DMS79 (cell line): ENCODE measurements at places on chromosomes 2 and 18.

- no peak for DNase-seq
Observed at GRCh38 chr2:58645017-58645416, 403.9 kb upstream of the FANCL start.

- no peak for DNase-seq
Observed at GRCh38 chr2:192697880-192698279, 503.1 kb upstream of the TMEFF2 start.

DNA sequence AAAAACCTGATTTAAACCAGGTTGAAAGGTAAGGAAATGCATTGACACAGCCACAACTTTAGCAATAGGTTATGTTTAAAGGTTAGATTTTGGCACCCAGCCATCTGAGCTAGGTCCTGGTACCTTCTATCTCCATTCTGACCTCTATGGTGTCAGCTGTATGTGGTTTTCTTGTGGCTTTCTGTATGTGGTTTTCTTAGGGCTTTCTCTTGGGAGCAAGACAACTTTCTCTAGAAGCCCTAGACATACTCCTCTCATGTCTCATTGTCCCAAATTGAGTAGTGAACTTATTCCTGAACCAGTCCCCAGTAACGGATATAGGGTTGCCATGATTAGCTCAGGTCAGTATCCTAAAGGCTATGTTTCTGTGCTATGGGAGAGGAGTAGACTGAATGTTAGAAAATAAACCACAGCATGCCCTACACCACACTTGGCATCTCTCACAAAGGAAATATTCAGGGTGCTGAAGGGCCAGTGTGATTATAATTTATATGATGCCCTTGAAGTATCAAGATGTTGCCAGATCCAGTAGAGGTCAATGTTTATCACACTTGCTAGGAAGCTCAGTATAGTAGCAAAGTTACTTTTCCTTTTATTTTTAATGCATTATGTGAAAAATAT lies 176.1 kb downstream of the CAPN13 start:
- DNase-seq, result no peak

DNA sequence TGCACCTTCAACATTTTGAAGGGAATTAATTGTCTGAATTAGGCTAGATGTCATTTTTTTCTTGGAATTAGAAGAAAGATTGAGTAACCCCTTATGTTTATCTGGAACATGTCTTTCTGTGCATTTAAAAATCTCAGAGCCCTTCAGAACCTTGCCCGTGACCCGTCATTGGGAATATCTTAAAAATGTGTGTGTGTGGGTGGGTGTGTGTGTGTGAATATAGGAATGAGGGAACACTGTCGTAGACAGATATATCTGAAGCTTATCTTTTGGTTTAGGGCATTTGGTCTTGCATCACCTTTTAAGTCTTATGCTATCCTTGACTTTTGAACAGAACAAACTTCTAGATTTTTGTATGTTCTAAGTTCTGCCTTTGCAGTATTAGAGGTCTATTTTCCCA lies 13.5 kb upstream of the IL1RL1 start:
- no peak for DNase-seq

DNA sequence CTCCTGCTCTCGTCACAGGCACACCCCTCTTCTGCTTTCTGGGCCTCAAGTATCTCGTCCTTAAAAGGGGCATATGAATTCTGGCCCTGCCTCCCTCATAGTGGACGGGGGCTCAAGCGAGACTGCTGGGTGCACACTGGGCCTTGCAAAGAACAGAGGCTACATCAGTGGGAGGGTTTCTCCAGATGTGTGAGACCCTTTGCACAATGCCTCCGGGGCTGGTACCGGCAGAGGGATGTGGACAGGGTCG lies 25.0 kb downstream of the CRACDL start:
- no peak for DNase-seq

DNA sequence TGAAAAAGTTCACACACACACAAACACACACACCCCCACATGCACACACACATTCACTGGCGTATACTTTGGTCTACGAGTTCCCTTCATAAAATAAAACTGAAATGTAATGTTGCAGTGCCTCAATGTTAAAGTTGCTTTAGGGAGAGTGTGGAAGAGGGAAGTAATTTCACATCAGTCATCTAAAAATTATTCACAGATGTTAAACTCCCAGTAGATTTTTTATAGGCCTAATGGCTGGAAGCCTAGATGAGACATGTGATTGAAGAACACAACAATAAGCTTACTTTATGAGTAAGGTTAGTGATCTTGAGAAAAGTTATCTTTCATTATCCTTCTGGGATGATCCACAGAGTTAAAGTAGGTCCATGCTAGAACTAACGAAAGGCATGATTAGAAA lies 506.7 kb upstream of the CNTNAP5 start:
- no peak for DNase-seq

DNA sequence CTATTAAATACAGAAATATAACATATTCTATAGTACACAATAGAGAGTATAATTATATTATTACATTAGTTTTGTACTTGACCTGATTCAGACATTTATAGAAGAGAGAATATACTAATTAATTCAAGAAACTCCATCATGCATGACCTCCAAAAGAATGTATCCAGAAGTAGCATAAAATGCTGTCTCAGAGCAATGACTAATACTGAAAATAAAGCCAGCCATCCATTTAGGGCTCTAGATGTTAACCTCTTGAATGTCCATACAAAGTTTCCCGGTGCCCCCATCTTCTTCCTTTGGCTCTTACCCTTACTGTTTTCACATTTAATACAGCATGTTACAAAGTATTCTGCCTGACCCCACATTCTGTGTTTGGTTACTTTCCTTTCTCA lies 102.0 kb downstream of the ARHGAP15 start:
- DNase-seq, result no peak

GRCh38 chr2:140552634-140553033 lies 1578.2 kb downstream of the LRP1B start:
- DNase-seq, result no peak

- DNase-seq, result no peak
Observed at GRCh38 chr2:140567734-140568133, 1563.1 kb downstream of the LRP1B start.

DNA sequence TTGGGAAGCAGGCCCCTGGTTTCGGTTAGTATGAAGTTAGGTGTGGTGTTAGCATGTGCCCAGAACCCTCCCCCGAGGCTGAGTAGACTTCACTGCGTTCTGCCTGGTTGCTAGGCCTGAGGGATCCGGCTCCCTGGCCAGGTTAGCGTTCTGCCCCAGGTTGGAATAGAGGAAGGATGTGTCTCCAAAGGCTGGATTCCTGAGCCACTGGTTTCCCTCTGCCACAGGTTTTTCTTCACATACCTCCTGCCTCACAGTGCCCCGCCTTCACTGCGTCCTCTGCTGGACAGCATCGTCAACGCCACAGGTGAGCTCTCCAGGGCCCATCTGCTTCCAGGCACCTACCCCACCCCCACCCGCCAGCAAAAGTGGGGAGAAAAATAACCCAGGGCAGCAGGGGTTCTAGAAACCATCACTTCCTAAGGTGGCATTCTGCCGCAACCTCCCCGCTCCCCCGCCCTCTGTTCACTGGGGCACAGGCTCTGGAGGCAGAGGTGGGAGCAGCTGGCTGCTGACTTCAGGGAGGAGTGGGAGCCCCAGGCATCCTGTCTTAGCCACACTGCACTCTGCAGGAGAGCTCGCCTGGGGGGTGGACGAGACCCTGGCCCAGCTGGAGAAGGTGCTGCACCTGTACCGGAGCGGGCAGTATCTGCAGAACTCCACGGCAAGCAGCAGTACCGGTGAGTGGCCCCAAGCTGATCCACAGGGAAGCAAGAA lies 7.1 kb downstream of the PKDCC start:
- no peak for DNase-seq

DNA sequence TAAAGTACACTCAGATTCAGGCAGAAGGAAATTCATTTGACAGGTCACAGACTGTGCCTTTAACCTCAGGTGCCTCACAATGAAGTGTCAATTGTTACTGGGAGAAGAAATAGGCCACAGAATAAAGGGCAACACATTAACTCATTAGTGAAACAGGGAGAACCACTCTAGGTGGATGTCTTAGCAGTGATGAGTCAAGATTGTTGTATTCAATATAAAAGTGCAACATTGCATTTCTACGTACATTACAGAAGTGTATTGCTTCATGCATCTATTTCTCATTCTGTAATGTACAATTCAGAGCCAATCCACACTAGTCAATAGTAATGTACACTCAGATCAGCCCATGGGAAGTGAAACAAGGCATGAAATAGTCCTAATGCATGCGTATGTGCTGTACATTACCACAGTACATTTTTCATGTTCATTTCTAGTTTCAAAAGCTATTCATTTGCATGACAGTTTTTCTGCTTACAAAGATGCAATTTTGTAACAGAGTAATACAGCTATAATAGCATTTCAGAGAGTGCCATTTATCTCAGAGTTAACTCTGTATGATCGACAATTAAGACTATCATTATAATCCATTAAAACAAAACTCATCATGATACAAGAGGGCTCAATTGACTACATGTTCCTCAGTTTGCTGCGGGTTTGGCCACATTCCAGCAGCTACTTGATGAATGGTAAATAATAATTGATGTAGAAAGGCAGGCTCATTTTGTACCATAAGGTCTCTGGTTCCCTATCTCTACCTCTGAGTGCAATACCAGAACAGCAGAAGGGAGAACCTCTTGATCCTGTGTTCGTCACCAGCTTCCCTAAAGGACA lies 12.2 kb upstream of the ARL5A start:
- peak; percentile 67 for DNase-seq

GRCh38 chr2:8170552-8171327 lies 511.1 kb upstream of the ID2 start:
- no peak for DNase-seq
